ENCODE measurements at places on chromosomes 2 and 18.

GRCh38 chr18:12119358-12119757, 25.7 kb downstream of the ANKRD62 start:
- peaks cover 33% of the 10 kb centered on the region for H3K27me3 ChIP-seq
- no peak overlapping the region for H3K27ac ChIP-seq
- H3K4me1 ChIP-seq, result no peaks in the 10 kb centered on the region
- H3K4me3 ChIP-seq, result no peak overlapping the region
- H3K36me3 ChIP-seq, result no peaks in the 10 kb centered on the region

DNA sequence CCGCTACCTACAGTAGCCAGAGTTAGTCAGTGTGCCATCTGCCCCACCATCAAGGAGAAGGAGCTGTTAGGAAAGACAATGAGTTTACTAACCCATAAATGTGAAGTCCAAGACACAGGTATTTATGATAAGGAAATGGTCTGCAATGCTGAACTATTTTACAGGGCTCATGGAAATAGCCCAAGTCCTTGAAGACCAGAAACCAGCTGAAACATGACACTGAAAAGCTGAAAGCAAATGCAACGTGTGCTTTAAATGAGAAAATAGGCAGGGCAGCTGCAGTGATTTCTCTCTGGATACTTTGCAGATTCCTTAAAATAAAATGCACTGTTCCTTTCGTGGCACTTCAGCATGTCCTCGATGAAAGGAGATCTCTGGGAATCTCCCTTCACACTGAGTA, 256.4 kb upstream of the TCF4 start:
- no peak overlapping the region for H3K27ac ChIP-seq
- H3K36me3 ChIP-seq, result no peaks in the 10 kb centered on the region
- no peaks in the 10 kb centered on the region for H3K27me3 ChIP-seq
- H3K4me1 ChIP-seq, result no peaks in the 10 kb centered on the region
- DNase-seq, result no peak

DNA sequence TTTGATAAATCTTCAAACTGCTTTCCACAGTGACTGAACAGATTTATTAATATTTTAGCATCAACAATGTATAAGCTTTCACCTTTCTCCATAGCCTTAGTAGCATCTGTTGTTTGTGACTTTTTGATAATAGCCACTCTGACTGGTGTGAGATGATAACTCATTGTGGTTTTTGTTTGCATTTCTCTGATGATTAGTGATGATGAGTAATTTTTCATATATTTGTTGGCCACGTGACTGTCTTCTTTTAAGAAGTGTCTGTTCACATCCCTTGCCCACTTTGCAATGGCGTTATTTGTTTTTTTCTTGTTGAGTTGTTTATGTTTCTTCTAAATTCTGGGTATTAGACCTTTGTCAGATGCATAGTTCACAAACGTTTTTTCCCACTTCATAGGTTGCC, 952.9 kb downstream of the TRIB2 start:
- DNase-seq, result no peak
- H3K27ac ChIP-seq, result no peak overlapping the region
- H3K4me1 ChIP-seq, result no peaks in the 10 kb centered on the region
- H3K27me3 ChIP-seq, result no peaks in the 10 kb centered on the region
- no peak overlapping the region for H3K4me3 ChIP-seq
- no peaks in the 10 kb centered on the region for H3K36me3 ChIP-seq

DNA sequence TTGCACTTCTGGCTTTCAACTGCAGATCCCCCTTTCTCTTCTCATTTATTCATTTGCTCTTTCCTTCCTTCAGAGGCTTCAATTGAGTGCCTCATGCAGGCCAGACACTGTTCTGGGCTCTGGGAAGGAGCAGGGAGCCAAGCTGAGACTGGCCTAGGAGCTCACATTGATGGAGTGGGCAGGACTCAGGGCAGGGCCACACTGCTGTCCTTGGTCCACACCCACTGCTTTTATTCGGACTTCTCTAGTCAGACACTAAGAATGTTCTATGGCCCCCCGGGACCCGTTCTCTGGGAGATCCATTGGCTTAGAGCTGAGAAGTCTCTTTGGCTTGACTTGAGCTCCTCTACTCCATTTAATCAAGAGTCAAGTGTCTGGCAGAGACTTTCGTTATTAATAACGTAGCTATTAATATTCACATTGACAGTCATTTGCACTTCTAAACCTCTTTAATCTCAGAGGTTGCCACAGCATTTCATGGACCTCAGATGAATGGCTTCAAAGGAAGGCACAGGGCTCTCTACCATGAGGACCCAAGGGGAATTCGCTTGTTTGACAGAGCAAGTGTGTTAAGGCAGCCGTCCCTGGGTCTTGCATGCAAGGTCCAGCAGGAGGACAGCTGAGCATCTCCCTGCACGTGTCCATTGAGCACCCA, 20.1 kb downstream of the SH3RF3 start:
- no peaks in the 10 kb centered on the region for H3K36me3 ChIP-seq
- H3K4me1 ChIP-seq, result peaks cover 26% of the 10 kb centered on the region
- H3K27ac ChIP-seq, result no peak overlapping the region
- H3K27me3 ChIP-seq, result peaks cover 18% of the 10 kb centered on the region
- H3K4me3 ChIP-seq, result no peak overlapping the region

DNA sequence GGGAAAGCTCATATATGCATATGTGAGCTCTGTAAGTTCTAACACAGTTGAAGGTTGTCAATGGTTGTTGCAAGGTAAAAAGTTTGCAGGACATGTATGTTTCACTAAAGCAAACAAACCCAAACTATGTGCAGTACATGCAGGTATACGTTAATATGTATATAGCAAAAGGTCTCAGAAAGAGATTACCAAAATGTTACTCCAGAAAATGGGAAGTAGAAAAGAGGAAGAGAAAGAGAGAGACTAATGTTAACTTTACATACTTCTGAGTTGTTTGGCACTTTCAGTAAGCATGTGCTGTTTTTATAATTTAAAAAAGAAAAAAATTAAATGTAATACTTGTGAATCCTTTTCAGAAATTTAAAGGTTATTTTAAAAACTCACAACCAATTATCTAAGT, 32.8 kb upstream of the PEX13 start:
- no peak for DNase-seq
- no peak overlapping the region for H3K27ac ChIP-seq
- peaks cover 11% of the 10 kb centered on the region for H3K4me1 ChIP-seq

- peaks cover 74% of the 10 kb centered on the region for H3K4me1 ChIP-seq
- no peak overlapping the region for H3K27ac ChIP-seq
- no peaks in the 10 kb centered on the region for H3K27me3 ChIP-seq
Observed at GRCh38 chr18:48945953-48946217, 4.9 kb downstream of the SMAD7 start.

Measured in activated CD4-positive, alpha-beta T cell treated with anti-CD3 and anti-CD28 coated beads, Interleukin-2, amount 10 ng/mL, durations not matched to agents 7 days and 5 days (primary cell).